Activated CD4-positive, alpha-beta T cell treated with anti-CD3 and anti-CD28 coated beads for 36 hours (primary cell): ENCODE measurements at places on chromosomes 3 and 15. TPM values are rescaled to one million over a fixed set of nuclear protein-coding genes. Genes with fewer than 3 reads are reported as not detected.

Gene PSTPIP1
- 100 TPM for total RNA-seq

DNA sequence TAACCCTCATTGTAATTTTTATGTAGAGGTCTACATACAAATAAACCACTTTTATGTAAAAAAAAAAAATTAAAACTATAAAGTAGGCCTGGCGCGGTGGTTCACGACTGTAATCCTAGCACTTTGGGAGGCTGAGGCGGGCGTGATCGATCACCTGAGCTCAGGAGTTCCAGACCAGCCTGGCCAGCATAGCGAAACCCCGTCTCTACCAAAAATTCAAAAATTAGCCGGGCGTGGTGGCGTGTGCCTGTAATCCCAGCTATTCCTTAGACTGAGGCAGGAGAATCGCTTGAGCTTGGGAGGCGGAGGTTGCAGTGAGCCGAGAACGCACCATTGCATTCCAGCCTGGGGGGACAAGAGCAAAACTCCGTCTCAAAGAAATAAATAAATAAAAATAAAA is 766 bp upstream of the SLC12A6 start:
- H3K27me3 ChIP-seq: no peaks in the 10 kb centered on the region
- peaks cover 31% of the 10 kb centered on the region for H3K36me3 ChIP-seq
- DNase-seq: no peak
- H3K27ac ChIP-seq: no peak overlapping the region
- H3K4me1 ChIP-seq: peaks cover 62% of the 10 kb centered on the region

Gene ARPP21
- total RNA-seq: not detected

GRCh38 chr3:101320475-101320874 is at the start of gene IMPG2:
Gene IMPG2 (minus strand): TSS chr3:101320575. CDS start chr3:101320372, 203 bp downstream.
- no peak for DNase-seq
- H3K27ac ChIP-seq: no peak within 1 kb of the TSS
- no peaks in the 10 kb centered on the region for H3K4me1 ChIP-seq
- H3K36me3 ChIP-seq: peaks cover 2% of the 10 kb centered on the region
- H3K4me3 ChIP-seq: no peak within 1 kb of the TSS

Gene CALML4
- total RNA-seq: 6.8 TPM

DNA sequence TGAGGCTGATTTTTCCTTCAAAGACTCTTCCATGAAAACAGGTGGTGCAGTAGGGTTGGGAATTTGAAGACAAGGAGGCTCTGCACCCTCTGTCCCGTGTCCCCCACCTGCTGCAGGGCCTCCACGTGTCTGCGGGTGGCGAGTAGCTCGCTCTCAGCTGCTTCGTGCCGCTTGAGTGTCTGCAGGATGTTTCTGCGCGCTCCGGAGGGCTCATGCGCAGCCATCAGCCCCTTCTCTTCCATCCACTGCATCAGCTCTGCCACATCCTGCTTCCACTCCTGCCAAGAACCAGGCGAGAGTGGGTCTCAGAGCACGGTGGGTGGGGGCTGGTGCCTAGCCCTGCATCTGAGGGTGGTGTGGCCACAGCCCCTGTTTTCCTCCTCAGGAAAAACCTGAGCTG is 17.8 kb downstream of the SPTBN5 start:
- H3K4me1 ChIP-seq: peaks cover 3% of the 10 kb centered on the region
- no peak for DNase-seq
- no peak overlapping the region for H3K27ac ChIP-seq

Gene MESP2
- total RNA-seq: 0.14 TPM

GRCh38 chr3:48157950-48158376 is 30.3 kb downstream of the CDC25A start:
- H3K4me3 ChIP-seq: no peak overlapping the region
- no peak overlapping the region for H3K27ac ChIP-seq
- peak; percentile 72 for DNase-seq
- H3K36me3 ChIP-seq: peaks cover 46% of the 10 kb centered on the region

GRCh38 chr3:70076396-70076795 is 76.9 kb downstream of the SAMMSON start:
- no peak overlapping the region for H3K27ac ChIP-seq
- H3K4me3 ChIP-seq: no peak overlapping the region
- DNase-seq: no peak
- no peaks in the 10 kb centered on the region for H3K36me3 ChIP-seq
- no peaks in the 10 kb centered on the region for H3K4me1 ChIP-seq
- peaks cover 27% of the 10 kb centered on the region for H3K27me3 ChIP-seq

Gene SQOR
- total RNA-seq: 108 TPM

Gene AADACL2
- total RNA-seq: not detected

- no peak for DNase-seq
- H3K27ac ChIP-seq: no peak overlapping the region
- peaks cover 3% of the 10 kb centered on the region for H3K4me1 ChIP-seq
- no peak overlapping the region for H3K4me3 ChIP-seq
These were observed 18.5 kb upstream of the REC114 start for GRCh38 chr15:73424506-73424905.

- no peaks in the 10 kb centered on the region for H3K4me1 ChIP-seq
- H3K27ac ChIP-seq: no peak overlapping the region
- H3K36me3 ChIP-seq: no peaks in the 10 kb centered on the region
- H3K27me3 ChIP-seq: no peaks in the 10 kb centered on the region
These were observed 45.6 kb downstream of the TLNRD1 start for GRCh38 chr15:81046290-81046689.

DNA sequence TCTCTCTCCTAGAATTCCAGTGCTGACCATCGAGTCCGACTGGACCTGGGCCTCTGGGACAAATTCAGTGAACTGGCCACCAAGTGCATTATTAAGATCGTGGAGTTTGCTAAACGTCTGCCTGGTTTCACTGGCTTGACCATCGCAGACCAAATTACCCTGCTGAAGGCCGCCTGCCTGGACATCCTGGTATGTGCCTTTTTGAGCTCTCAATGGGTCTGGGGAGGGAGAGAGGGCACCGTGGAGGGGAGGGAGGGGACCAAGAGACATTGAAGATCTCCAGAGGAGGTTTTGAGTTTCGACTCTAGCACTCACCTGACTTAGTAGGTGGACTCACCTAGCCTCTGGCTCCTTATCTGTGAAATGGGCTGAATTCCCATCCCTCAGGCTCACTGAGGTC is 84.2 kb downstream of the TOP2B start:
- no peak overlapping the region for H3K27ac ChIP-seq
- no peak overlapping the region for H3K4me3 ChIP-seq
- no peak for DNase-seq
- no peaks in the 10 kb centered on the region for H3K36me3 ChIP-seq

Gene NEK10
- total RNA-seq: 0.19 TPM

GRCh38 chr15:77865701-77866100 is 211.8 kb downstream of the TBC1D2B start:
- no peak for DNase-seq
- H3K4me1 ChIP-seq: no peaks in the 10 kb centered on the region
- no peak overlapping the region for H3K27ac ChIP-seq
- H3K36me3 ChIP-seq: no peaks in the 10 kb centered on the region
- no peaks in the 10 kb centered on the region for H3K27me3 ChIP-seq
- H3K4me3 ChIP-seq: no peak overlapping the region

Gene PPP1R14D
- not detected for total RNA-seq

- H3K36me3 ChIP-seq: peaks cover 11% of the 10 kb centered on the region
- no peak overlapping the region for H3K27ac ChIP-seq
- no peaks in the 10 kb centered on the region for H3K27me3 ChIP-seq
- DNase-seq: no peak
- no peak overlapping the region for H3K4me3 ChIP-seq
These were observed 33.3 kb downstream of the MAP1A start for GRCh38 chr15:43550527-43551363.

- H3K27ac ChIP-seq: no peak overlapping the region
- H3K4me1 ChIP-seq: peaks cover 3% of the 10 kb centered on the region
- no peak overlapping the region for H3K4me3 ChIP-seq
- no peak for DNase-seq
- peaks cover 16% of the 10 kb centered on the region for H3K36me3 ChIP-seq
- H3K27me3 ChIP-seq: no peaks in the 10 kb centered on the region
These were observed 19.5 kb downstream of the RAD54L2 start for GRCh38 chr3:51557993-51558392.

GRCh38 chr3:152392272-152392880 is 123.6 kb downstream of the MBNL1 start:
- peaks cover 43% of the 10 kb centered on the region for H3K36me3 ChIP-seq
- H3K27me3 ChIP-seq: no peaks in the 10 kb centered on the region
- peaks cover 51% of the 10 kb centered on the region for H3K4me1 ChIP-seq
- H3K4me3 ChIP-seq: no peak overlapping the region
- no peak overlapping the region for H3K27ac ChIP-seq
- no peak for DNase-seq

- no peak for DNase-seq
- H3K4me3 ChIP-seq: no peak overlapping the region
- H3K27me3 ChIP-seq: no peaks in the 10 kb centered on the region
- H3K27ac ChIP-seq: peak overlapping the region; percentile 45
- peaks cover 28% of the 10 kb centered on the region for H3K4me1 ChIP-seq
- H3K36me3 ChIP-seq: peaks cover 23% of the 10 kb centered on the region
These were observed 87.5 kb upstream of the MYO5C start for GRCh38 chr15:52383100-52383588.

Gene PGBD4
- total RNA-seq: 2.4 TPM

DNA sequence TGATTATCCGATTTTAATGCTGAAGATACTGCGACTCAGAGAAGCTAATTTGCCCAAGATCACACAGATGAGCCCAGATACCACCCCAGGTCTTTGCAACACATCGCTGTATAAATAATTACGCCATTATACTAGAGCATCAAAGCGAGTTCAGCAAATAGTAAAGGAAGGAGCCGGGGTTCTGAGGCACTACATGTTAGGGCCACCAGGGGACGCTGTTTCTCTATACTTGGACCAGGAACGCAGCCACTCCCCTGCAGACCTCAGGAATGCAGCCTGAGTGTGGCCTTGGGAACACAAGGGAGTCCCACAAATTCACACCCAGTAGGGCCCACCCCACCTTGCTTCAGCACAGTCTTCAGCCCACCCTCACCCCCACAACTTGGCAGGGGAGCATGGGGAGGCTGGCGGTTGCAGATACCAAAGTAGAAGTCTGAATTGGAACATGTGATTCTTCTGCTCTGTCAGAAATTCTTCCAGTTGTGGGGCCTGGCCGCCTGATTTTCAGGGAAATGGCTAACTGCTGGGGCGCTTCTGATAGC is 57.8 kb upstream of the RYK start:
- peaks cover 4% of the 10 kb centered on the region for H3K4me1 ChIP-seq
- H3K4me3 ChIP-seq: no peak overlapping the region

DNA sequence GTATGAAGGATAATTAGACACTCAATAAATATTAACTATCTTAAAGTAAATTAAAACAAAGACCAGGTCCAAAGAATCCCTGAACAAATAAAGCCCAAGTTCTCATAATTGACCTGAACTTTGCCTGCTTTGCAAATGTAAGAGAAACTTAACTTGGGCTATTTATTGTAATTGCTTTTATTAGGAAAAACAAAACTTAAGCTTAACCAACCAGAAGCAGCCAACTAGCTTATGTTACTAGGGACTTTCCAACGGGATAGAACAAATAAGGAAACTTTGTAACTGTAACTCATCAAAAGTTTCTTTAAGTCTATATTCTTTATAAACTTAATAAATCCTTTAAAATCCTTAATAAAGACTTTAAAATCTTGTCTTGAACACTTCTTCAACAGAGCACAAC is 48.4 kb downstream of the C3orf38 start:
- no peak for DNase-seq
- H3K4me3 ChIP-seq: no peak overlapping the region
- peaks cover 2% of the 10 kb centered on the region for H3K27me3 ChIP-seq
- H3K4me1 ChIP-seq: peaks cover 7% of the 10 kb centered on the region
- no peaks in the 10 kb centered on the region for H3K36me3 ChIP-seq
